T-helper 17 cell (primary cell): ENCODE measurements at places on chromosomes 2 and 18. TPM values are rescaled to one million over a fixed set of nuclear protein-coding genes. Genes with fewer than 3 reads are reported as not detected.

DNA sequence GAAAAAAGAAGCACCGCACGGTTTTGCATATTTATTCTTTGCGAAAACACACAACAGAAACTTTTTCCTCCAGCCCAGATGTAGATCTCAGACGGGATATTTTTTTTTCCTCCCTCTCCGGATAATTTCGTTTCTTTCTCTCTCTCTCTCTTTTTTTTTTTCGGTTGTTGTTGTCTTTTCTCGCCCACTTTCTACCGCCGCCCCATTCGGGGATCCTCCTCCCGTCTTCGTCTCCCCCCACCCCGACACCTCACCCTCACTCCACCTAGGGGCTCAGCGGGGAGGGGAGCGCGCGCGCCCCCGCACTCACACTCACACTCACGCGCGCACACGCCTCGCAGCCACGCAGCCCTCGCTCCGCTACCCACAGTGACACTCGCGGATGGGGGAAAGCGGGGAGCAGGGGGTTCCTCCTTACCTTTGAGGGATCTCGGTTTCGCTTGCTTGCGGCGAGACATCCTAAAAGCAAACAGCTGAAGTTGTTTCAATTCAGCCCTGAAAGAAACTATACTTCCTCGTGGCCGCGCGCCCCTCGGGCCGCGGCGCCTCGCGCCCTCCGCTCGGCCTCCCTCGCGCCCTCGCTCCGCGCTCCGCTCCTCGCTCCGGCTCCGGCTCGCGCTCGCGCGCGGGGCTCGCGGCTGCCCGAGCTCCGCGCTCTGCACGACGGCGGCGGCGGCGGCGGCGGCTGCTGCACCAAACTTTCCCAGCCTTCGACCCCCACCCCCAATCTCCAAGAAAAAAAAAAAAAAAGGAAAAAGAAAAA lies 1.3 kb downstream of the ZNF521 start:
- no peak for DNase-seq

GRCh38 chr18:26642440-26643348 lies 94.3 kb upstream of the KCTD1 start:
- DNase-seq, result no peak

- no peak for DNase-seq
Observed at GRCh38 chr2:42147641-42148274, 21.4 kb upstream of the EML4 start.

FAM237A gene
- not detected for total RNA-seq

AQP12A gene
- total RNA-seq, result not detected

CELF4 gene
- total RNA-seq, result not detected

NPPC gene
- not detected for total RNA-seq

- DNase-seq, result no peak
Observed at GRCh38 chr2:47569658-47570475, 166.9 kb downstream of the MSH2 start.

DNA sequence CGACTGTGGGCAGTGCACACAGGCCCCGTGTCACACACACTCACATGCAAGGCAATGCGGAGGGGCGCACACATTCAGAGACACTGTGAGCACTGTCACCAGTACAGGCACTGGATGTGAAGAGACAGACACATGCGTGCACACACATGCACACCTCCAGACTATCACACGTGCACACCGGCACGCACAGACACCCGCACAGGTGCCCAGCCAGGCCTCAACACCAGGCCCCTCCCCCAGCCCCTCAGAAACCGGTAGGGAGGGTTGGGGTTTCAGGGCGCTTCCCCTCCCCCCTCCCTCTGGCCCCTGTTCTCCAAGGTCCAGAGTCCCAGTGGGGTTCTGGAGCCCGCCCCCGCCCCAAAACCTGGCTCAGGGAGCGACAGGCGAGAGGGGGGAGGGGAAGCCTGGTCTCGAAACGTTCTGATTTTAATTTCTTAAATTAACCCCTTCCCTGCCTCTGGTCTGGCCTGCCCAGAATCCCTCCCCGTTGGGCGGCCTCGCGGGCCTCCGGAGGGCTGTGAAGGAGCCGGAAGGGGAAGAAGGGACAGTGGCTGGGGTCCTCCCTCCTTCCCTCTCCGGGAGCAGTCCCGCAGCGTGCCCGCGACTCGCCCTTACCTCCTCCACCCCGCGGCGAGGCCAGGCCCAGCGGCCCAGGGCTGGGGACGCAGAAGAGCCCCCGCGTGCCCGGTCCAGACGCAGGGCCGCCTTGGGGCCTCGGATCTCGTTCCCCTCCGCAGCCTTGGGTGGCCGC lies 558 bp downstream of the FBXO41 start:
- no peak for DNase-seq

- DNase-seq, result no peak
Observed at GRCh38 chr18:40179729-40180461, 1775.1 kb upstream of the PIK3C3 start.

CHRND gene
- total RNA-seq, result not detected

- DNase-seq, result no peak
Observed at GRCh38 chr2:85435220-85435958, 16.9 kb downstream of the SH2D6 start.

GRCh38 chr2:164917296-164917903 lies 37.9 kb downstream of the SLC38A11 start:
- DNase-seq, result no peak

DNA sequence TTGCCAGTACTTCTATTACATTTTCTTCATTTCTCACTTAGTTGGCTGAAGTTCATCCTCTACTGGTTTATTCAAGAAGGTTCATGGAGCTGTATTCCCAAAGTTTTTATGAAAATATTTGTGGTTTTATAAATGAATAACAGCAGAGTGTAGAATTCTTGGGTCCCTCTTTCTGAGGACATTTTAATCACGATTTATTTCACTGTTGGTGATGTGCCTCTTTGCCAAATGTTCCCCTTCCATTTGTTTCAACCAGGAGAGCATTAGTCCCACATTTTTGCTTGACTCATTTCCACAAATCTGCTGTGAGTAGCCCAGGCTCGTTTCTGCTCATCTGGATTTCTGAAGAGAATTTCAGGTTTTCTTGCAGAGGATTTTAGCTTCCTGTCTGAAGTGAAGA lies 20.8 kb downstream of the COPS7B start:
- DNase-seq, result no peak

GRCh38 chr18:22367303-22367702 lies 50.4 kb downstream of the CTAGE1 start:
- DNase-seq, result no peak

CRYBA2 gene
- total RNA-seq, result not detected

CROCC2 gene
- total RNA-seq, result not detected

NT5C1B gene
- total RNA-seq, result not detected

IL36A gene
- total RNA-seq, result not detected

STARD6 gene
- total RNA-seq, result not detected

ADGRF3 gene
- 0.97 TPM for total RNA-seq

GKN2 gene
- total RNA-seq, result not detected

- no peak for DNase-seq
Observed at GRCh38 chr2:181566334-181567032, 90.4 kb downstream of the CERKL start.

- no peak for DNase-seq
Observed at GRCh38 chr2:1927896-1928568, 183.7 kb upstream of the PXDN start.

DNA sequence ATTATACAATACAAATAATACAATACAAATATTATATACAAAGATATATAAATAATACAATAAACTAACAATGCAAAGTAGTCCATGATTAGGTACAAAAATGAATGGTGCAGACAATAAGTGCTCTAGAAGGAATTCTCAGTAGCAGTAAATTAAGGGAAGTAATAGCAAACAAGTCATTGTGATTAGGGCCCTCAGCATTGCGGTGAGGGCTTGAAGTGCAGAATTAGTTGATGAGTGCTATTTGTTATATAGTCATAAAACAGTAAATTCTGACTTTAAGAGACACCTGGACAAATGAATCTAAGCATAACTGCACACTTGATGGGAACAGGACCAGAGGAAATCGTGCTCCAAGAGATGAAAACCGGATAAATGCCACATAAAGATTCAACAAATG lies 74.9 kb downstream of the ANKRD44 start:
- no peak for DNase-seq

DNA sequence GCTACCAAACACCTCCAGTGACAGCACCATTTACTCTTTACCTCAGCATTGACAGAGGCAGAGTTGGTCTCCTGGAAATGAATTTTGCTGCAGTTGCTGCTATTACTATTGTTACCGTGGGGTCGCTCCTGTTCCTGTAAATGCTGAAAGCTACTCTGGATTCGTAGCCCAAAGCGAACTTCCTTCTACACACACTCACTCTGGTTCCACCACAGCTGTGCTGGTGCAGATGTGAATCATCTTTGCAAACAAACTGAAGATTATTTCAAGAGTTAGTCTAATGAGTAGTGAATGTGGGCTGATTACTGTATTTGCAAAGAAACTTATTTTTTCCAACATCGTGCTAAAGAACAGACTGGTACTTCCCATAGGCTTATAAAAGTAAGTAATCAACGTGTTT lies 304.0 kb downstream of the LPIN1 start:
- no peak for DNase-seq

SCN9A gene
- total RNA-seq, result 0.21 TPM

GRCh38 chr18:63000839-63001238 lies 285.5 kb downstream of the PHLPP1 start:
- DNase-seq, result no peak

GRCh38 chr18:2568605-2569004 lies 2.7 kb downstream of the METTL4 start:
- no peak for DNase-seq

- no peak for DNase-seq
Observed at GRCh38 chr2:189293164-189293563, 113.6 kb upstream of the COL5A2 start.

DNA sequence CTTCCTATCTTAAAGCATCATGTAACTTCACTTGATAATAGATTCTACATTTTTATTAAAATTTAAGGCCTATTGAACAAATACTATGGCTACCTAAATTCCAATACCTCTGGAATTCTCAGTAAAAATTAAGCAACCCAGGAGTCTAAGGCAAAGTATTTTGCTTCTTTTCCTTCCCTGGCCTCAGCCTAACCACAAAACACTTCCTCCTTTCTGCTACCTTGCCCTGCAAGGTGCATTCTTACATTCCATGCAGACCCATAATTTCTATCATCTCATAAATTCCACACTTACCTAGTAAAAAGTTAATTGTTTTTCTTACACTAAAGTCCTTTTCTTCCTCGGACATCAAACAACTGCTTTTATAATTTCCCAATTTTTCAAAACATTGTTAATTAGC lies 3.7 kb downstream of the MBOAT2 start:
- DNase-seq, result no peak

ZSWIM2 gene
- total RNA-seq, result not detected

- DNase-seq, result no peak
Observed at GRCh38 chr2:15223887-15224286, 337.2 kb downstream of the NBAS start.

DNA sequence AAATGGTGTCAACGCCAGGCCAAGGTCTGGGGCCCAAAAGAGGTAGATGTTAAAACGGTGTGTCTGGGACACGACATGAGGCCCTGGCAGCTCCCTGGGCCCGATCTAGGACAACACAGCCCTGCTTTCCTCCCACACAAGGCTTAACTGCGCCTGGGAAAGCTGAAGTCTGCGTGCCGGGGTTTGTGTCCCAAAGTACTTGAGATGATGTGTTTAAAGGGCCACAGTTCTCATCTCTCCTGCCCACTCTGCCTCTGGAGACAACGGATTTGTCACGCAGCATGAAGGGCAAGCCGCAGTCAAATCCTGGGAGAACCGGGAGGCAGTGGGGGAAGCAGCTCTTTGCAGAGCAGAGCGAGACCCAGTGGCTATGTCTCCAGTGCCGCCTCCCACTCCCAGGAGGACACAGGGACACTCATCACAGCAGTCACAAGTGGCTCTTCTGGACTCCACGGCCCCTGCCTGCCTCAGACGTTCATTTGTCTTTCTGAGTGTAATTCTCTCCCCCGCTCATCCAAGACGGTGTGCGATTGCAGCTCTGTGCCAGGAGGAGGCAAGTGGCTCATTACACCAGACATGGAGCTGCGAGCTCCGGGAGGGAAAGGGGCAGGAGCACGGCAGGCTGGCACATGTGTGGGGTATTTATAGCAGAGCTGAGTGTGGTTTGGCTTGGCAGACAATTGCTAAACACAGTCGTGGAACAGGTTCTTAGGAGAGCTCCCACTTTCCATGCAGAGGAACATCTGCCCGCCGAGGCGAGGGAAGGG lies 57.7 kb upstream of the SEMA4C start:
- no peak for DNase-seq

DNA sequence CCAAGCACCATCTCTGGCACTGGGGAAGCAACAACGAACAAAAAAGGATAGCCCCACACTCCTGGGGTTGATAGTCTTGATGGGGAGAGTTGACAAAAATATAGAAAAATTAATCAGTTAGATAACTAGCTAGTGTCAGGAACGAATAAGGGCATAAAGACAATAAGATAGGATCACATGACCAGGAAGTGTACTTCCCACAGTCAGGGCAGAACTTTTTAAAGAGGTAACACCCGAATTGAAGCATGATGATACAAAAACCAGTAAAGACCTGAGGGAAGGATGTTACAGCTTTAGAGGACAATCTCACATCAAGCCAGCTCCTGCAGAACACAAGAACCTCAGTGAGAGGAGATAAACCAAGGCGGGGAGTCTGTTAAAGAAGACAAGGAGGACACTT lies 295.4 kb upstream of the CRIM1 start:
- DNase-seq, result no peak

- no peak for DNase-seq
Observed at GRCh38 chr2:162492225-162492624, 148.3 kb downstream of the GCA start.

- DNase-seq, result no peak
Observed at GRCh38 chr2:99777656-99778290, 288.0 kb upstream of the REV1 start.

- no peak for DNase-seq
Observed at GRCh38 chr18:11883153-11883552, 25.0 kb downstream of the MPPE1 start.

CMPK2 gene
- 5.3 TPM for total RNA-seq

DNA sequence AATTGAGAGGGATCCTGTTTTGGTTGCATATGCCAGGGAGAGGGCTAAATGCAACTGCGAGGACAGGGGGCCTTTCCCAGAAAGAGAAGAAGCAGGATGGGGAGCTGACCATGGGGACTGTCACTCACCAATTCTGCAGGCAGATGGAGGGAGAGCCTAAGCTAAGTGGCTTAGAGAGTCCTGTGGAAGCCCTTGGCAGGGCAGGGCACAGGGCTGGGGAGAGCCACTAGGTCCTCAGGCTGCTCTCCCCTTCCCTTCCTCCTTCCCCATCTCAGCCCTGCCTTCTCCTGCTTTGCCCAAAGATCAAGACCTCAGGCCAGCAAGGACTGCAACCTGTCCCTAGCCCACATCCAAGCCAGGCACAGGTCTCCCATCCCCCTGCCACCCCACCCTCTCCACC lies 24.4 kb upstream of the CATIP start:
- DNase-seq, result no peak
